Calu3 (cell line): ENCODE measurements at places on chromosomes 5 and 9. TPM values are rescaled to one million over a fixed set of nuclear protein-coding genes. Genes with fewer than 3 reads are reported as not detected.

DNA sequence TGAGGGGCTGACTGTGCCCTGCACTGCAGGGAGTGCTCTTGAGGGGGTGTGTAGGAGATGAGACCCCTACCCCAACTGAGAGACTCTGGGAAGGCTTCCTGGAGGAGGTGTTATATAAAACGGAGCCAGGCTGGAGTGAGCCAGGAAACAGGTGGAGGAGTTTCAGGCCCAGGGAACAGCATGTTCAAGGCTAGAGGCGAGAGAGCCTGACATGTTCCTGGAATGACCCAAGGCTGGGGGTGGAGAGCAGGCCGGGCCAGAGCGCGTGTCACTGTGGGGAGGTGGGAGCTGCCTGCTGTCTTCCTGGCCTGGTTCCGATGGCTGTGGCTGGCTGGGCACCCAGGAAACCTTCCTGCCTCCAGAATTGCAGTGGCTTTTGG is 48.7 kb downstream of the RXRA start:
- H3K27ac ChIP-seq, result no peak overlapping the region
- no peaks in the 10 kb centered on the region for H3K27me3 ChIP-seq
- H3K36me3 ChIP-seq, result peaks cover 10% of the 10 kb centered on the region
- no peak for DNase-seq
- peaks cover 19% of the 10 kb centered on the region for H3K4me1 ChIP-seq
- no peak overlapping the region for H3K4me3 ChIP-seq

Gene SYK
- total RNA-seq, result 14.8 and 16.3 TPM in 2 replicates

DNA sequence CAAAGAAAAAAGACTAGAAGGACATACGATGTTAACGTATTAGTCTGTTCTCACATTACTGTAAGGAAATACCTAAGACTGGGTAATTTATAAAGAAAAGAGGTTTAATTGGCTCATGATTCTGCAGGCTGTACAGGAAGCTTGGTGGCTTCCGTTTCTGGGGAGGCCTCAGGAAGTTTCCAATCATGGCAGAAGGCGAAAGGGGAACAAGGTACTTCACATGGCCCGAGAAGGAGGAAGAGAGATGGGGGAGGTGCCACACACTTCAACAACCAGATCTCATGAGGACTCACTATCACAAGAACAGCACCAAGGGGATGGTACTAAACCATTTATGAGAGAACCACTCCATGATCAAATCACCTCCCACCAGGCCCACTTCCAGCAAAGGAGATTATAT is 110.1 kb downstream of the CARTPT start:
- DNase-seq, result no peak
- no peaks in the 10 kb centered on the region for H3K36me3 ChIP-seq
- no peak overlapping the region for H3K27ac ChIP-seq
- H3K27me3 ChIP-seq, result no peaks in the 10 kb centered on the region
- H3K4me3 ChIP-seq, result no peak overlapping the region

- no peak overlapping the region for H3K27ac ChIP-seq
- DNase-seq, result no peak
These were observed 1281.2 kb upstream of the NUDT12 start for GRCh38 chr5:104843822-104844221.

Gene OR1L4
- not detected in 2 replicates for total RNA-seq

Gene VLDLR
- total RNA-seq, result 17.4 and 17.8 TPM in 2 replicates

Gene MARCOL
- total RNA-seq, result not detected in 2 replicates

DNA sequence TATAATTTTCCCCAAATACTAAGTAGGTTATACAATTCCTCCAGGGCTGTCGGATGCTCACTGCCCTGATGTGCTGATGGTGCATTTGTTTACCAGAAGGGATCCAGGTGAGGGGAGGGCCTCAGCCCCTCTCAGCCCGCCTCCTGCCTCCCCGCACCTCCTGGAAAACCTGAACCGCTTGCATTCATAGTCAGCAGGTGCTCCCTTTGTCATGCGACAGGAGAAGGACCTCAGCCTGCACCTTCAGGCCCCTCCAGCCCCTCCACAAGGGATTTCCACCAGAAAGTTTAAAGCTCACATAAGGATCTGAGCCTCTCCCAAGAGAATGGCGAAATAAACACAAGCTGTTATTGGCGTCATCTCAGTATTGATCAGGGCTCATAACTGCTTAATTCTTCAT is 36.5 kb upstream of the NTNG2 start:
- no peak overlapping the region for H3K27ac ChIP-seq
- H3K27me3 ChIP-seq, result peaks cover 100% of the 10 kb centered on the region
- H3K4me3 ChIP-seq, result no peak overlapping the region
- H3K36me3 ChIP-seq, result no peaks in the 10 kb centered on the region
- no peak for DNase-seq
- H3K4me1 ChIP-seq, result no peaks in the 10 kb centered on the region

- H3K36me3 ChIP-seq, result no peaks in the 10 kb centered on the region
- no peak overlapping the region for H3K4me3 ChIP-seq
- H3K27ac ChIP-seq, result no peak overlapping the region
- peaks cover 14% of the 10 kb centered on the region for H3K4me1 ChIP-seq
- H3K27me3 ChIP-seq, result no peaks in the 10 kb centered on the region
These were observed 14.6 kb upstream of the F2R start for GRCh38 chr5:76701298-76701697.

Gene FBP2
- not detected in 2 replicates for total RNA-seq

DNA sequence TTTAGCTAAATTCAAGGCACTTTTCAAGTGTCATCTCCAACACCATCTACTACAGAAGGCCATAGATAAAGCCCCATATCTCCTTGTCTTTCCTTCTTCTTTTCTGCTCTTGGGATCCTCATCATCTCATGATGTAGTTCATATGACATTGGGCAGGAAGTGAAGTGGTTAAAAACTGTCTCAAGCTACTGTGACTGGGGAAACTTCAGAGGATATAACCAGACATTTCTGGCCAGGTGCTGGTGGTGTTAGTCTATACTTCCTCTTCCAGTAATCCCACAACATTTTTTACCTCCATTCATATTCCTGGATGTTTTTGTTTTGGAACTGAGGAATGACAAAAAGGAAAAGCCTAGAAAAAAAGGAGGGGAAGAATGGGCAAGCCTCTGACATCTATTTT is 188.7 kb downstream of the LURAP1L start:
- H3K4me1 ChIP-seq, result no peaks in the 10 kb centered on the region
- H3K36me3 ChIP-seq, result no peaks in the 10 kb centered on the region
- no peak overlapping the region for H3K4me3 ChIP-seq
- H3K27ac ChIP-seq, result no peak overlapping the region
- DNase-seq, result no peak
- no peaks in the 10 kb centered on the region for H3K27me3 ChIP-seq

DNA sequence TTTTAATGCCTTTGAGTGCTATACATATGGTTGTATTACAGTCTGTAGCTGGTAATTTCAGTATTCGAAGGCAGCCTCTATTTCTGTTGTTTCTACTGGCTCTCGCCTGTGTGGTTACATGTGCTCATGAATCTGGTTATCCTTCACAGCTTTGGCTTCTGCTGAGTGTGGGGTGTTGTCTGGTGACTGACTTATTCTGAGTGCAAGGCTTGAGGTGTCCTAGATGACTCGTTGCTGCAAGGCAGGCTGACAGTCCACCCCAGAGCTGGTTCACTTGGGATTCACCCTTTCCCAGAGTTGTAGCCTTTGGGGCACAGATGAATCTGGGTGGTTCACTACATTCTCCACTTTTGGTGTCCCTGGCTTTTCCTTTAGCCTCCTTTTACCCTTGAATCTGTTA is 41.4 kb downstream of the PDE8B start:
- H3K4me3 ChIP-seq, result no peak overlapping the region
- peaks cover 85% of the 10 kb centered on the region for H3K27me3 ChIP-seq
- H3K4me1 ChIP-seq, result no peaks in the 10 kb centered on the region
- no peak overlapping the region for H3K27ac ChIP-seq
- DNase-seq, result no peak
- no peaks in the 10 kb centered on the region for H3K36me3 ChIP-seq
